ENCODE measurements at places on chromosomes 2 and 18.

DNA sequence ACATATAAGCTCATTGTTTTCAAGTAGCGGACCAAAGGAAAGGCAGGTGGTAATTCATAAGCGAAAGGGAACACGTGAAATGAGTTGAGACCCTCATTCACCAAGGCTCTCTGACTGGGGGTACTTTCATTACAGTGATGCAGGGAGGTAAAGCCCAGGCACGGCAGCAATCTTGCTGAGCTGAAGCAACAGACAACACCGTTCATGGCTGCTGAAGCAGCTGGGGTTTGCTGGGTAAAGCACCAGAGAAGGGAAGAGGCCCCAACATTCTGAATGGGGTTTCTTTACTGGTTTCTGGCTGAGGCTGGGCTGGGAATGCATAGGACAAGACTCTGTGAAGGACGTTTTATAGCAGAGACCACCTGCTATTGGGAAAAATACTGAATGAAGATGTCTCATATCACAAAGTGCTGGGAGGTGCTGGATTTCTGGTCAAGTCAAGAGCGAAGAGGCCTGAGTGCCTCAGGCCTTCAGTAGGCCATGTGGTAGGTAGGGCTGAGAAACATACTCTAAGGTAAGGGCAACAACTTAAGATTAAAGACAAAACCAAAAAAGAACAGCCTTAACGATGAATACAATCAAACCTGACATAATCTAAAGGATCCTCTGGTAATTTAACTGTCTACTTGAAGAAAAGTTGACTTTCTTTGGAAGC is 324.7 kb upstream of the PIK3C3 start:
- no peak for DNase-seq

- DNase-seq, result no peak
These were observed 103.2 kb downstream of the TCF4 start for GRCh38 chr18:55484773-55485172.

GRCh38 chr2:160423126-160423525 is 70.5 kb downstream of the RBMS1 start:
- DNase-seq, result no peak

DNA sequence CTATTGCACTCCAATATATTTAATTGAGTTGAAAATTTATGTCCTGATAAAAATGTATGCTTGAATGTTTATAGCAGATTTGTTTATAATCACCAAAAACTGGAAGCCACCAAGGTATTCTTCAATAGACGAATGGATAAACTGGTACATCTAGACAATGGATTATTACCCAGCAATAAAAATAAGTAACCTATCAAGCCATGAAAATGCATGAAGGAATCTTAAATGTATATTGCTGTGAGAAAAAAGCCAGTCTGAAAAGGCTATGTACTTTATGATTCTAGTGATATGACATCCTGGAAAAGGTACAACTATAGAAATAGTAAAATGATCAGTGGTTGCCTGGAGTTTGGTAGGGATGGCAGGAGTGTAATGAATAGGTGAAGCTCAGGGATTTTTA is 580.7 kb downstream of the DCC start:
- DNase-seq, result no peak

DNA sequence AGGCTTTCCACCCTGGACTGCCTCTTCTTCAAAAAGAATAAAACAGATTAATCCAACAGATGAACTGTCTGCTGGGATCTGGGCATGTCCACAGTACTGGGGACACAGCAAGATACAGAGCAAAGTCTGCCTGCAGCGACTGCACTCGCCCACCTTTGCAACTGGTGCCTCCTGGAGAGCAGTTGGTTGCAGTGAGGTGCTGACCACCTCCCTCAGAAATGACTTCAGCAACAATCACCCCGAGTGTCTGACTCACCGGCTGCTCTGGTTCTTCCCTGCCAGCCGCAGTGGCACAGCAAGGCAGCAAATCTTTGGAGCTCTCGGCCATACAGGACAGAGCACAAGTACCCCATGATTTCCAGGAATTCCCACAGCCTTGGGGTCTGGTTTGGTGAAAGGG is 179.7 kb downstream of the ANAPC1 start:
- DNase-seq, result no peak

GRCh38 chr18:49152885-49153284 is 202.1 kb upstream of the SMAD7 start:
- no peak for DNase-seq

- peak; percentile 79 for DNase-seq
These were observed 598 bp upstream of the WBP1 start for GRCh38 chr2:74457549-74458131.

DNA sequence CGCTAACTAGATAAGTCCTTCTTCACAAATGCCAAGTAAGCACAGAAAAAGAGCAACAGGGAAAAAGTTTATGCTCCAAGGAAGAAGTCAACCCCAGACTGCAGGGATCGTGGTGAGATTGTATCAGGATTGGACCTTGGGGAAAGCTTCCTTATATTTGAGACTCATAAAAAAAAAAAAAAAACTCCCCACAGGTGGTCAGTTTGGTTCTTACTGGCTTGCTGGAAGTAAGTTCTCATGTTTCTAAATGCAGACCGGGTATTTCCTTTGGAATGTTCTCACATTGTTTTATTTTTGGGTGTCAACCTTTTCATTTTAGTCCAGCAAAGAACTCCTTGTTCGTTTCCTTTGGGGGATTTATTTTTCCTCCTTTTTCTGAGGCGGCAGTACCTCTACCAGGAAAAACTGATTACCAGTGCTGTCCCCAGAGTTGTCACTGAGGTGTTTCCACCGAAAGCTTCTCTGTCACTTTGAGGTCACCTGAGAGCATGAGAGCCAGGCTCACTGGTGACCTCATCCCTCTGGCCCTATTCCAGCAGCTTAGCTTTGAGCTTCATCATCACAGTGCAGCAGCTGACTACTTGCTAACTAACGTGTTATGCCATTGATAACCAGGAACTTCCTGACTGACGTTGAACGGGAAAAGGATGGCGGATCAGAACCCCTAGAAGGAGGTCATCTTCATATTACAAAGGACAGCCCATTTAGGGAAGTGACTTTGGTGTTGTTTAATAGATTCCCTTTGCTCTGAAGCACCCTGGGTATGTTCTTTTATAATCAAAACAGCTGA is 16.8 kb upstream of the ATP8B1 start:
- DNase-seq, result no peak

DNA sequence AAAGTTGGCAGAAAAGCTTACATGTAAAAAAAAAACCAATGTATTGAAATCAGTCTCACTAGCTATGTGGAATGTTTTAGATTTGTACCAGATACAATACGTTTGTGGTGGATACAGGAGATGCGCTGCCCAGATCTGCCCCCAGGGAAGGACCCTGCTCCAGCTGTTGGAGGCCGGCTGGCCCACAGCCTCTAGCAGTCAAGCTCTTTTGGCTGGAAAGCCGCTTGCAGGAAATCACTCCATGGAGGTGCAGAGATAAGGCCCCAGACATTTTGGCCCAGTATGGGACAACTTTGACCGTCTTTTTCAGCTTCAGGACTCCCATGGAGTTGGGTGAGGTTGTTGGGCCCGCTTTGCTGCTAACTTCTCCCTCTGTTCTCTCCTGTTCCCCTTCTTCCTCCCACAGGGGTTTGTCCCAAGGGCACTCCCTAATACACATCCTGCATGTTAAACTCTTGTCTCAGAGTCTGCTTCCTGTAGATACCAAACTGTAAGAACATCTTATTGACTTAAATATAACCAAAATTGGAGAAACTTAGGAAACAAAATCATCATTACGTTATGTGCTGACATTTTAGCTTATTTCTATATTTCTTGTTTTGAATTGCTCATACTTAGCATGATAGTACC is 1.7 kb upstream of the QPCT start:
- no peak for DNase-seq

DNA sequence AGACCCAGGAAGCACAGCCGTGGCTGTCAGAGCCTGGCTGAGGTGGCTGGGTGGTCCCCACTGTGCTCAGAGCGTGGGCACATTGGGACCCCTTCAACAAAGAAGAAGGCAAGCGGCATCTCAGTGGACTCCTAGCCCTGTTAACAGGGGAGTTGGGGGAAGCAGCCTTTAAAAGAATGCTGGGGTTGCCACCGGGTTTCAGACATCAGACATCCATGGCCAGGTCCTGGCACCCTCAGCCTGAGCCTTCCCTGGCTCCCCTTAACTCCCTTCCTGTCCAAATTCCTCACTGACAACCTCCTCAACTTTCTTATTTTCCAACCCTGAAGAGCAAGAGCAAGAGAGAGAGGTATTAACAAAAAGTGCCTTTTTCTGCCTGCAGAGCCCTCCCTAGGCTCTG is 24.8 kb upstream of the GNAL start:
- DNase-seq, result no peak

- no peak for DNase-seq
These were observed 195.5 kb downstream of the ANAPC1 start for GRCh38 chr2:111688482-111688881.

DNA sequence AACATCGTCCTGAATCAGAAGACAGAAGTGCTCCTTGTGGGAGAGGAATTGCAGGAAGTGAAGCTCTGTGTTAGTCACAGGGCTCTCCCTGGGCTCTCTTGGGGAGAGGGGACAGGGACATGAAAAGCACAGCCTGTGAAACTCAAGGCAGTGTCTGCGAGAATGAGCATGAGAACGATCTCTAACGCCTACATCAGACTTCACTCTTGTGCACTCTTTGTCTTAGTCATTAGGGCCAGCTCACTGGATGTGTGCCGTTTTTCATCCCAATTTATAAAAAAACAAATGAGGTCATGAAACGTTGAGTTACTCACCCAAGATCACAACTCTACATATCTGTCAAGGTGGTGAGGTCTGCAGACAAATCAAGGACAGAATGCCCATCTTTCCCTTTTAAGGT is 27.0 kb upstream of the TWIST2 start:
- DNase-seq, result no peak

GRCh38 chr2:169845016-169845415 is 17.8 kb downstream of the UBR3 start:
- no peak for DNase-seq

GRCh38 chr18:66621816-66622576 is 18.1 kb upstream of the CDH19 start:
- DNase-seq, result no peak

- DNase-seq, result no peak
These were observed 432.9 kb upstream of the MYT1L start for GRCh38 chr2:2764001-2764355.

DNA sequence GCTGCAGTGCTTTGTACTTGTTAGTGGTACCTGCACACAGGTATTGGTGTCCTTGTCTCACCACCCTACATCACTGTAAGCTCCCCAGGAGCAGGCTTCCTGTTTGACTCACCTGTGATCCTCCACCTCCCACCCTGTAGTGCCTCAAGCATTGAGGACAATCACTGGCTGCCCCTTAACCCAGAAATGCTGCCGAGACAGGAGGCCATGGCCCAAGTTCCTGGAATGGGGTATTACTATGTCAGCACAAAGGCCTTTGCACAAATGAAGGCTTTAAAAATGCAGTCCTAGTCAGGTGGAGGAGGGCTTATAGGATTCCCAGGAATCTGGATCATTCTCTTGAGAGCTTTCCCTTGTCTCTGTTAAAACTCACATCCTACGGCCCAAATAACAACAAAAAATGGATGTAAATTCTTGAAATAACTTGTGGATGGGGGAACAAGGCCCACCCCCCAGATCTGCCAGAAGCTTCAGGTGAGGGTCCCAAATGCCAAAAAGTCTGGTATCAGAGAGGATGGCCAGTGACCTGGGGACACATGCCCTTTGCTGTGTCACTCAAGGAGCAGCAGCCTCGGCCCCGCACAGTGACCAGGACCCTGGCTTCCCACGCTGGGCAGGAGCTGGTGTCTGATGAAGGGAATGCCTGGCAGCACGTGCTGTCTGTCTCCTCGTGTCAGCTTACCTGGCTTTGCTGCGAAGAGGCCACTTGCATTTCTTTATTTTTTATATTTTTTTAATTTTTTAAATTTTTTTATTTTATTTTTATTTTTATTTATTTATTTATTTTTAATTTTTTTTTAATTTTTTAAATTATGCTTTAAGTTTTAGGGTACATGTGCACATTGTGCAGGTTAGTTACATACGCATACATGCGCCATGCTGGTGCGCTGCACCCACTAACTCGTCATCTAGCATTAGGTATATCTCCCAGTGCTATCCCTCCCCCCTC is 3.7 kb upstream of the IL37 start:
- DNase-seq, result no peak

GRCh38 chr2:145685383-145686050 is 1165.6 kb upstream of the ZEB2 start:
- DNase-seq, result no peak

DNA sequence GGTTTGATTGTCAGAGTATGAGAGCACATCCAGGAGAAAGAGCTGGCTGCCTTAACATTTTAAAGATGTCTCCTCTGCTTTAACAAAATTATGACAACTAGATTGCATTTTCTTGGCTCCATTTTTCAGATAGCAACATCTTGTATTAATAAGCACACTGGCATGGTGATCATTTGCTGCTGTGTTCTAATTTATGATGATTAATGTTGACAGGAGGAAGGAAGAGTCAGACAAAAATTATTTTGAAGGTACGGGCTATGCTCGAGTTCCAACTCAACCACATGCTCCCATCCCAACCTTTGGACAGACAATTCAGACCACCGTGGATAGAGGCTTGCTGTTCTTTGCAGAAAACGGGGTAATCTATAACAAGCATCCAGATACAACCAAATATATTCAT is 98.2 kb upstream of the TTC39C start:
- no peak for DNase-seq

DNA sequence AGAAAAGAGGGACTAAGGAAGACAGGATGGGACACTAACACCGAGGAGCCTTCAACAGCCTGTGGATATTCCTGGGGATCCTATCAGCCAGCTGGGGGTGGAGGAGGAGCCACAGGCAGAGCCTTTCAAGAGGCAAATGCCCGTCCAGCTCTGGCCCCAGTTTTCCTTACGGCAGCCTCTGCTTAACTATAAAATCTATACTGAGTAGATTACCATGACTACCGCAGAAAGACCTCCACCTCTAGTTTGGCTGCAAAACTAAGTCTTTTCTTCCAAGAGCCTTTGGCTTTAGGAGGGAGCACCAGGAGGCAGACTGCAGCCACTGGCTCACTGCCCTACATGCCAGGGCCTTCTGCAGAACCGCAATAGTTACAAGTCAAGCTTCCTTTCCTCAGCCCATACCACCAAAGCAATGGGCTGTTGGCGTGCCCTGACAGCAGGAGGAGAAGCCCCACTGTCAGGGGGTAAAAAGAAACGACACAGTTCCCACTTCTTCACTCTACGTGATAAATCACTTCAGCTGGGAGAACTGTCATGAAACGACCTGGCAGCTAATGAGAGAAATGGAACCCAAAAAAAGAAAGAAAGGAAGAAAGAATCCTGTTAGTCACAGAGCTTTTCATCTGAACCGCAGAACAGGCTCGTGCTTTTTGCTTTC is 25.1 kb upstream of the CREB1 start:
- DNase-seq, result no peak

GRCh38 chr2:197950006-197950405 is 145.6 kb downstream of the PLCL1 start:
- DNase-seq, result no peak

GRCh38 chr2:200975672-200976071 is 12.2 kb upstream of the ORC2 start:
- no peak for DNase-seq

DNA sequence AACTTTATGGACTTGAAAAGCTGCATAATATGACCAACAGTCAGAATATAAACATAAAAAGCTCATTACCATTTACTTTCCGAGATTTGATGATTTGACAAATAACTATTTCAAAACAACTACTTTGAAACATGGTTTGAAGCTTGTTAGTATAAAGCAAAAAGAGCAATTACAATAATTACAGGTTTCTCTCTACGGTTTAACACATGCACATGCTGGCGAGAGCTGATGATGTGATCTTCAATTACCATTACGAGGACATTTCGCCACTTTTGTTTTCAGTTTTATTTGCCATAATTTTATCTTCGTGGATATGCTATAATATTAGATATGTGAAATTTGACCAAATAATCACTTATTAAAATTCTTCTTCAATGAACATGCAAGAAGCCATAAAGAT is 270.1 kb downstream of the TCF4 start:
- no peak for DNase-seq

GRCh38 chr2:240563951-240564560 is 3.9 kb downstream of the DUSP28 start:
- no peak for DNase-seq

Data from stimulated activated CD4-positive, alpha-beta T cell treated with anti-CD3 and anti-CD28 coated beads, Interleukin-12 subunit alpha, Interleukin-12 subunit beta, amount 100 ng/mL, for 4 hours (primary cell).